ENCODE measurements at places on chromosomes 13 and 19. TPM values are rescaled to one million over a fixed set of nuclear protein-coding genes. Genes with fewer than 3 reads are reported as not detected.

The KLK5 gene
- not detected for total RNA-seq

DNA sequence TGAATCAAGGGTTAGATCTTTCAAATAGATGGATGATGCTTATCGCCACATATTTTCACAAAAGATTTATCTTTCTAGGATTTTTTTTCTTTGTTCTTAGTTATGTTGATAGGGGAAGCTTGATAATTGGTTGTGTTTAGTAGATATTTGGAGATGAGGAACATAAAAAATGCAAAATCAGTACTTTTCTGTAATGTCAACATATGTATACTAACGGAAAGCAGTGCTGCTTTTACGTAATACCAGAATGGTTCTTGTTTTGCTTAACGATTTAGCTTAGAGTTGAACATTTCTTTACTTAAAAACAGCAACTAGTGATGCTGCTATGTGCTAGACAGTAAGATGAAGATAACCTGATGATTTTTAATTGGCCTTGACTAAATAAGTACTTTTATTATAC, 3.0 kb downstream of the ZMYM2 start:
- DNase-seq: no peak
- peak overlapping the region; percentile 12 for H3K4me3 ChIP-seq
- peak overlapping the region; percentile 48 for H3K27ac ChIP-seq
- H3K36me3 ChIP-seq: peaks cover 18% of the 10 kb centered on the region
- H3K4me1 ChIP-seq: peaks cover 27% of the 10 kb centered on the region

- DNase-seq: peak; percentile 81
- H3K4me3 ChIP-seq: peak overlapping the region; percentile 97
- peaks cover 39% of the 10 kb centered on the region for H3K4me1 ChIP-seq
- no peaks in the 10 kb centered on the region for H3K27me3 ChIP-seq
- H3K27ac ChIP-seq: peak overlapping the region; percentile 100
Measured at GRCh38 chr19:49676136-49676783, 811 bp upstream of the PRMT1 start.

The POU4F1 gene
- 0.13 TPM for total RNA-seq

- peaks cover 28% of the 10 kb centered on the region for H3K4me1 ChIP-seq
- H3K27ac ChIP-seq: no peak overlapping the region
- H3K36me3 ChIP-seq: peaks cover 38% of the 10 kb centered on the region
- DNase-seq: no peak
Measured at GRCh38 chr13:76994281-76994680, 2.4 kb downstream of the CLN5 start.

The PSG1 gene
- not detected for total RNA-seq

- no peak overlapping the region for H3K4me3 ChIP-seq
- no peaks in the 10 kb centered on the region for H3K36me3 ChIP-seq
- H3K27me3 ChIP-seq: peaks cover 3% of the 10 kb centered on the region
- DNase-seq: no peak
Measured at GRCh38 chr13:26508885-26509284, 48.6 kb upstream of the WASF3 start.

The KRTDAP gene
- not detected for total RNA-seq

DNA sequence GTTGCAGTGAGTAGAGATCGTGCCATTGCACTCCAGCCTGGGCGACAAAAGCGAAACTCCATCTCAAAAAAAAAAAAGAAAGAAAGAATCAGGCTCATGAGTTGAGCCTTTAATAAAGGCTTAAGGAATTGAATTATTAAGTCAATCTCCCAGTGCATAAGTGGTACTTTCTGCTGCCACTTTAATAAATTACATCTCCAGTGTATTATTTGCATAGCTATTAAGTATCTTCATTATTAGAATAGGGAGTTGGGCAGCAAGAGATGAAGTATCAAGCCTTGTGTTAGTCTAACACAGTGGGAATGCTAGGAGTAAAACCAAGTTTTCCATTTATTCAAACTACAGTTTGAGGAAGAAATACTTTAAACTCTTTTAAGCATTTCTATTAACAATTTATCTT, 15.6 kb upstream of the FAM124A start:
- peaks cover 38% of the 10 kb centered on the region for H3K27me3 ChIP-seq
- no peaks in the 10 kb centered on the region for H3K36me3 ChIP-seq
- no peak overlapping the region for H3K27ac ChIP-seq
- DNase-seq: no peak

GRCh38 chr13:51895906-51896888, 34.4 kb downstream of the CCDC70 start:
- H3K4me1 ChIP-seq: no peaks in the 10 kb centered on the region
- DNase-seq: peak; percentile 56
- H3K27ac ChIP-seq: no peak overlapping the region
- no peak overlapping the region for H3K4me3 ChIP-seq
- H3K36me3 ChIP-seq: no peaks in the 10 kb centered on the region

DNA sequence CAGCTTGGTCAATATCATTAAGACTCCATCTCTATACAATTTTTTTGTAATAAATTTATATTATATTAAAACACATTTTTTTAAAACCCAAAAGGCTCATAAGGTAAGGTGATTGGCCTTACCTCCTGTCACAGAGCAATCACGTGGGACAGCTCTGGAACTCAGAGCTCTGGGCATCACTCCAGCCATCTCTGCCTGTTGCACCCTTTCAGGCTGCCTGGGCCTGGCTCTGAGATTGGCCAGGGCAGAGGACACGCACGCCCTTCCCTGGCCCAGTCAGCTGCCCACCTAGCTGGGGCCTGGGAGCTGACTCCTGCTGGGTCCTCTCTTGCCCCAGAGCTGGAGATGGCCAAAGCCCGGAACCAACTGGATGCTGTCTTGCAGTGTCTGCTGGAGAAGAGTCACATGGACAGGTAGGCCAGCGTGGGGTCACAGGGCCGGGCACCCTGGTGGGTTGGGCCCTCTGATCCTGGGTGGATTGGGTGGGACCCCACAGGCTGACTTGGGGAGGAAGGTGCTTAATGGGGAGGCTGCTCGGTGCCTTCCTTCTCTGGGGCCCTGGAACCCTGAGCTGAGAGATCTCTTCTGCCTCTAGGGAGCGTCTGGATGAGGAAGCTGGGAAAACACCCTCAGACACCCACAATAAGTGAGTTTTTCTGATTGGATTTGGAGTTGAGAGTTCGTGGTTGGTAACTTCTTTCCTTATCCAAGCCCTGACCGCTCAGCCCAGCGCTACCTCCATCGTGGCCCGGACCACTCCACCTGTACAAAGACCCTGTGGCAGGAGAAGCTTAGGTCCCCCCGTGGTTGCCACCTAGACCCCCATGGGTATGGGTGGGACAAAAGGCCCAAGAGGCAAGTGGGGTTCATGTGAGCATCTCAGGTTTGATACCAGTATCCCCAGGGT, 3.7 kb downstream of the LIN37 start:
- H3K36me3 ChIP-seq: peaks cover 13% of the 10 kb centered on the region
- no peak for DNase-seq
- no peak overlapping the region for H3K4me3 ChIP-seq
- H3K27me3 ChIP-seq: no peaks in the 10 kb centered on the region

The SLC10A2 gene
- total RNA-seq: not detected

GRCh38 chr13:91141543-91142061, 205.9 kb upstream of the MIR17HG start:
- no peak overlapping the region for H3K4me3 ChIP-seq
- H3K27ac ChIP-seq: no peak overlapping the region
- no peak for DNase-seq
- H3K4me1 ChIP-seq: no peaks in the 10 kb centered on the region
- H3K36me3 ChIP-seq: no peaks in the 10 kb centered on the region
- peaks cover 2% of the 10 kb centered on the region for H3K27me3 ChIP-seq

The KLK4 gene
- total RNA-seq: not detected

GRCh38 chr19:40414542-40415535, 1.7 kb upstream of the PRX start:
- H3K4me1 ChIP-seq: peaks cover 45% of the 10 kb centered on the region
- no peaks in the 10 kb centered on the region for H3K27me3 ChIP-seq
- H3K36me3 ChIP-seq: peaks cover 1% of the 10 kb centered on the region
- no peak for DNase-seq

DNA sequence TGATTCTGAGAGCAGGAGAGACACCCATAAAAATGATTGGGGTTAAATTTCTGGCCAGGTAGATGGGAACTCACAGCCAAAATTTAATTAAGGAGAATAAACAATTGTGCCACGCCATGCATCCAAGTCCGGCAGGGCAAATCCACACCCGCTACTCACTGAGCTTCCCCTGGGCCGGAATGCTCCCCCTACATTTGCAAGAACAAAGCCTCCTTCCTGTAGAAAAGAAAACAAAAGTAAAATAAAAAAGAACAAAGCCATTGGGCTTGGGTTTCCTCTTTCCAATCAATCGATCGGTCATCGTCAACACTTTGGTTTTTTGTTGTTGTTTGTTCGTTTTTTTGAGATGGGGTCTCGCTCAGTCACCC, 30.2 kb upstream of the TFDP1 start:
- no peak overlapping the region for H3K27ac ChIP-seq
- H3K36me3 ChIP-seq: no peaks in the 10 kb centered on the region
- H3K4me3 ChIP-seq: no peak overlapping the region
- H3K4me1 ChIP-seq: no peaks in the 10 kb centered on the region
- H3K27me3 ChIP-seq: no peaks in the 10 kb centered on the region
- DNase-seq: no peak

GRCh38 chr19:13748169-13748828, 16.0 kb upstream of the MRI1 start:
- H3K36me3 ChIP-seq: peaks cover 17% of the 10 kb centered on the region
- peaks cover 33% of the 10 kb centered on the region for H3K4me1 ChIP-seq
- peak overlapping the region; percentile 94 for H3K4me3 ChIP-seq

GRCh38 chr13:78239714-78240113, 321.1 kb upstream of the EDNRB start:
- H3K27me3 ChIP-seq: no peaks in the 10 kb centered on the region
- H3K36me3 ChIP-seq: no peaks in the 10 kb centered on the region
- no peaks in the 10 kb centered on the region for H3K4me1 ChIP-seq
- no peak overlapping the region for H3K27ac ChIP-seq
- no peak overlapping the region for H3K4me3 ChIP-seq

The CLEC17A gene
- not detected for total RNA-seq

GRCh38 chr19:56080669-56081401, 40.3 kb downstream of the ZNF787 start:
- peak overlapping the region; percentile 67 for H3K4me3 ChIP-seq
- H3K4me1 ChIP-seq: peaks cover 10% of the 10 kb centered on the region
- H3K27me3 ChIP-seq: peaks cover 4% of the 10 kb centered on the region
- H3K27ac ChIP-seq: no peak overlapping the region

- H3K27me3 ChIP-seq: no peaks in the 10 kb centered on the region
- peaks cover 61% of the 10 kb centered on the region for H3K4me1 ChIP-seq
- no peak overlapping the region for H3K27ac ChIP-seq
- no peak overlapping the region for H3K4me3 ChIP-seq
- peaks cover 13% of the 10 kb centered on the region for H3K36me3 ChIP-seq
Measured at GRCh38 chr13:99056381-99057014, 78.6 kb upstream of the DOCK9 start.

DNA sequence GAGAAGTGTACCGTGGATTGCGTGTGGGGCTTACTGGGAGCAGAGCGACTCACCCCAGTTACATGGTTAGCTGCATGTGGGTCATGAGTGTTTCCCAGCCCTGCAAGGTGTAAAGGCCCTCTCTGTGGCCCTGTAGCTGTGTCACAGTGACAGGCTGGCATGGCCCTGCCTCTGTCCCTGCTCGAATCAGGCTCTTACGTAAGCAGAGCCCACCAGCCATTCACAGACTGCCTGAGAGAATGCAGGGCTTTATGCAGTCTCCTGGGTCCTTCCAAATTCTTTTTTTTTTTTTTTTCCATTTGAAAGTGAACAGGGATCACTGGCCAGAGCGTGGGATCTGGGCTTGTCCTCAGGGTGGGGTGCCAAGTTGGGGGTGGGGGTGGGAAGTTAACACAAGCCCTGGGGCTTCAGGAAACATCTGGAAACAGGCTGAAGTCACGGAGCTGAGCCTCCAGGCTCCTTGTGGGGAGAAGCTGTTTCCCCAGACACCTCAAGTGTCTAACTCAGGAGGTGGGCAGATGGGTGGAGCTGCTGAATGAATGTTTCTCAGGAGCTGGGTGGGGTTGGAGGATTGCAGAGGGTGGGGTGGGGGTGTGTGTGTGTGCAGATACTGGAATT, 13.4 kb downstream of the TECR start:
- H3K4me3 ChIP-seq: no peak overlapping the region
- no peaks in the 10 kb centered on the region for H3K27me3 ChIP-seq

DNA sequence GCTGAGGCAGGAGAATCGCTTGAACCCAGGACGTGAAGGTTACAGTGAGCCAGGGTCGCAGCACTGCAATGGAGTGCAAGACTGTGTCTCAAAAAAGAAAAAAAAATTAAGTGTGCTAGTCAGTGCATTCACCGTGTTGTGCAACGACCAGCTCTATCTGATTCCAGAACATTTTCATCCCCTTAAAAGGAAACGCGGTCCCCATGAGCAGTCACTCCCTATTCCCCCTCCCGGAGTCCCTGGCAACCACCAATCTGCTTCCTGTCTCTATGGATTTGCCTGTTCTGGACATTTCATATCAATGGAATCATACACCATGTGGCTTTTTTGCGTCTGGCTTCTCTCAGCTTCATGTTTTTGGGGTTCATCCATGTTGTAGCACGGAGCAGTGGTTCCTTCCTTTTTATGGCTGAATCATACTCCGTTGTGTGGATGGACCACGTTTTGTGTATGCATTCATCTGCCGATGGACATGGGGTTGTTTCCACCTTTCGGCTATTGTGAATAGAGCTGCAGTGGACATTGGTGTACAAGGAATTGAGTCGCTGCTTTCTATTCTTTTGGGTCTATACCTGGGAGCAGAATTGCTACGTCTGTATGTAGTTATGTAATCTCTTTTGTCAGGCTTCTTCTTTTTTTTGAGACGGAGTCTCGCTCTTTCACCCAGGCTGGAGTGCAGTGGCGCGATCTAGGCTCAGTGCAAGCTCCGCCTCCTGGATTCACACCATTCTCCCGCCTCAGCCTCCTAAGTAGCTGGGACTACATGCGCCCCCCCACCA, 19.8 kb downstream of the MYO9B start:
- H3K4me3 ChIP-seq: no peak overlapping the region
- H3K4me1 ChIP-seq: peaks cover 44% of the 10 kb centered on the region
- H3K27me3 ChIP-seq: no peaks in the 10 kb centered on the region
- no peak for DNase-seq

- no peak for DNase-seq
- no peaks in the 10 kb centered on the region for H3K27me3 ChIP-seq
- no peak overlapping the region for H3K4me3 ChIP-seq
- H3K27ac ChIP-seq: no peak overlapping the region
Measured at GRCh38 chr19:29751932-29752331, 36.9 kb upstream of the C19orf12 start.

DNA sequence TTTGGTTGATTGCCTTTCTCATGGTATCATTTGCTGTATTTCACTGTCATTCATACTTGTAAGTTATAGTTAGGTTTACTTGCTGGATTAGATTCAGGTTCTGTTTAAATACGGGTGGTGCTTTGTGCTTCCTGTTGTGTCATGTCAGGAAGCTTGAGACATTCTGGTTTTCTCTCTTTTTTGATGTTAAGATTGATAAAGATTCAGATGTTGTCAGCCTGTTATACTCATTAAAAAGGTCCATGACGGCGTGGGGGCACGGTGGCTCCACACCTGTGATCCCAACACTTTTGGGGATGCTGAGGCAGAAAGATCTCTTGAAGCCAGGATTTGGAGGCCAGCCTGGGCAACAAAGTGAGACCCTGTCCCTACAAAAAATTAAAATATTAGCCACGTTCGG, 45.7 kb downstream of the NAA16 start:
- no peaks in the 10 kb centered on the region for H3K27me3 ChIP-seq
- peaks cover 49% of the 10 kb centered on the region for H3K36me3 ChIP-seq
- peaks cover 41% of the 10 kb centered on the region for H3K4me1 ChIP-seq
- DNase-seq: peak; percentile 31
- H3K27ac ChIP-seq: peak overlapping the region; percentile 91

- DNase-seq: no peak
- H3K27me3 ChIP-seq: no peaks in the 10 kb centered on the region
- H3K27ac ChIP-seq: no peak overlapping the region
Measured at GRCh38 chr13:113506025-113506685, 15.6 kb upstream of the DCUN1D2 start.

GRCh38 chr13:105703843-105704242, 831.6 kb downstream of the EFNB2 start:
- no peaks in the 10 kb centered on the region for H3K36me3 ChIP-seq
- H3K4me3 ChIP-seq: no peak overlapping the region
- no peak overlapping the region for H3K27ac ChIP-seq
- no peaks in the 10 kb centered on the region for H3K27me3 ChIP-seq
- H3K4me1 ChIP-seq: no peaks in the 10 kb centered on the region

Measured in activated CD8-positive, alpha-beta T cell treated with anti-CD3 and anti-CD28 coated beads, Interleukin-2, amount 10 ng/mL, durations not matched to agents 7 days and 5 days (primary cell).